ENCODE measurements at places on chromosomes 3 and 15. TPM values are rescaled to one million over a fixed set of nuclear protein-coding genes. Genes with fewer than 3 reads are reported as not detected.

Gene SLC24A5
- 3.6 TPM for total RNA-seq

Gene CEP19
- 1.3 TPM for total RNA-seq

Gene FBXW12
- not detected for total RNA-seq

Gene AGBL1
- 4.8 TPM for total RNA-seq

Gene PCBP4
- total RNA-seq: 13.6 TPM

Gene LSAMP
- total RNA-seq: 7.9 TPM

Gene PRRT3
- 1.2 TPM for total RNA-seq

Gene PEX5L
- 0.10 TPM for total RNA-seq

Gene CATSPER2
- 1.8 TPM for total RNA-seq

Gene CKMT1A
- total RNA-seq: 7.1 TPM

Gene ADAMTS7
- total RNA-seq: 6.6 TPM

Gene RUBCN
- 12.1 TPM for total RNA-seq

Measured in skin of body (tissue), 3 donors.